CD8-positive, alpha-beta memory T cell (primary cell): ENCODE measurements at places on chromosomes 7 and 10. TPM values are rescaled to one million over a fixed set of nuclear protein-coding genes. Genes with fewer than 3 reads are reported as not detected.

DNA sequence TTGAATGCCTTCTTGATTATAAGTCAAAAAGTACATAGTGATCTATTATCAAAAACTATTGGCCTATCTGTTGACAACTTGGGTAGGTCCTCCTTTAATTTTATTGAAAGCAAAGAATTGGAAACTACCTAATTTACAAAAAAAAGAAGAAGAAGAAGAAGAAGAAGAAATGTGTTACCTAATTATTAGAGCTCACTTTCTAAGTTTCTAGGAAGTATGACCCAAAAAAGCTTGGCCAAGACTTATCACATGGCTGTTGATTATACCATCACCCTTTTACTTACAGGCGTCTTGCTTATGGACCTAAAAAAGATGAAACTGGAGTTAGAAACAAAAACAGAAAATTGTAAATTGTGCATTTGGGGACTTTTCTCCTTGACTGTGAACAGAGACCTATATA lies 81.8 kb upstream of the PIK3CG start:
- no peak for DNase-seq

DNA sequence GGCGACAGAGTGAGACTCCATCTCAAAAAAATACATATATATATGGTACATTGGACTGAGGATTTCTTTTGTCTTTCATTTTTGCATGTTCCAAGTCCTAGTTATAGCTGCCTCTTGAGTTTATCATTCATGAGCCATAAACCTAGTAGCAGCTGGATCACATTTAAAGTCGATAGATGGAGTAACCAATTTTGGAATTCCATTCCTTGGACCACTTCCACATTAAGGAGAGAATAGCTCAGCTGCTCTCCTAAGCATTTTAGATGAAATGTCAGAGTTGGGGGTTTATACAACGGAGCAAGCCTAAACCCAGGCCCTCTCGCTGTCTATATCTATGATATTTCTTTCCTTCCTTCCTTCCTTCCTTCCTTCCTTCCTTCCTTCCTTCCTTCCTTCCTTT lies 141.2 kb downstream of the LYZL1 start:
- DNase-seq: no peak

DNA sequence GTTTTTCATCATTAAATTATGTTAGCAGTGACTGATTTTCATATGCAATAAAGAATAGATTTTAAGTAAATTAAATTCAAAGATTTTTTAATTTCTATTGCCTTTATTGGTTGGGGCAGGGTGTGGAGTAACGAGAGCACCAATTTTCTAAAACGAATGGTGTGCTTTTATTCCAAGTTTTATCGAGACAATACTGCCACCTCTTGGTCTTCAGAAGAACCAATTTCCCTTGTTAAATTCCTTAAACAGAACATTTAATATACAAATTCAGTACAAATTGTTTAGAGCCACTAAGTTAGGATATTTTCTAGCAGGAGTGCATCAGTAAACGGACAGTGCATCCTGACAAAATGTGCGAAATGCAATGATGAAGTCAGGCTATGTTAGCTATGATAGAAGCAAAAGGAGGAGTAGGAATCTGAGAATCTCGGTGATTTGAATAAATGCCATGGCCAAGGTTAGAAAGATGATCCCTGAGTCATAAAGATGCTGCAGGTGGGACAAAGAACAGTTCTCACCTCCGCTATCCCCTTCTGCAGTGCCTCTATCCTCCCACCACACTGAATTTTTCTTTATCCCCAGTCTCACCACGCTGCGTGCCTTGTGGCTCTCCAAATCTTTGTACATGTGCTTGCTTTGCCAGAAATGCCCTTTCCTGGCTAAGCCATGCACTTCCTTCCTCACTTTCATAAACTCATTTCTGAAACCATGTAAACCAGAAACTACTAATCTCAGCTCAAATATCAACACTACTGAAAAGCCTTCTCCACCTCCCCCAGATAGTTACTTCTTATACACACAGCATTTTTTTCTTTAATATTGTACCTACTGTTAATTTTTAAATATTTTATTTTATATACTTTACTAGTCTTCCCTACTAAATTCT lies 31.9 kb upstream of the AGBL3 start:
- DNase-seq: peak; percentile 41

The AKR1C2 gene
- total RNA-seq: not detected

The MUC3A gene
- total RNA-seq: not detected

- DNase-seq: no peak
Measured at GRCh38 chr10:108612485-108612884, 1310.8 kb downstream of the XPNPEP1 start.
